DMS79 treated with DMSO at 0.1 percent for 48 hours (cell line): ENCODE measurements at places on chromosomes 12 and 14.

GRCh38 chr14:103281496-103282231 is 52.4 kb upstream of the EIF5 start:
- DNase-seq, result no peak

DNA sequence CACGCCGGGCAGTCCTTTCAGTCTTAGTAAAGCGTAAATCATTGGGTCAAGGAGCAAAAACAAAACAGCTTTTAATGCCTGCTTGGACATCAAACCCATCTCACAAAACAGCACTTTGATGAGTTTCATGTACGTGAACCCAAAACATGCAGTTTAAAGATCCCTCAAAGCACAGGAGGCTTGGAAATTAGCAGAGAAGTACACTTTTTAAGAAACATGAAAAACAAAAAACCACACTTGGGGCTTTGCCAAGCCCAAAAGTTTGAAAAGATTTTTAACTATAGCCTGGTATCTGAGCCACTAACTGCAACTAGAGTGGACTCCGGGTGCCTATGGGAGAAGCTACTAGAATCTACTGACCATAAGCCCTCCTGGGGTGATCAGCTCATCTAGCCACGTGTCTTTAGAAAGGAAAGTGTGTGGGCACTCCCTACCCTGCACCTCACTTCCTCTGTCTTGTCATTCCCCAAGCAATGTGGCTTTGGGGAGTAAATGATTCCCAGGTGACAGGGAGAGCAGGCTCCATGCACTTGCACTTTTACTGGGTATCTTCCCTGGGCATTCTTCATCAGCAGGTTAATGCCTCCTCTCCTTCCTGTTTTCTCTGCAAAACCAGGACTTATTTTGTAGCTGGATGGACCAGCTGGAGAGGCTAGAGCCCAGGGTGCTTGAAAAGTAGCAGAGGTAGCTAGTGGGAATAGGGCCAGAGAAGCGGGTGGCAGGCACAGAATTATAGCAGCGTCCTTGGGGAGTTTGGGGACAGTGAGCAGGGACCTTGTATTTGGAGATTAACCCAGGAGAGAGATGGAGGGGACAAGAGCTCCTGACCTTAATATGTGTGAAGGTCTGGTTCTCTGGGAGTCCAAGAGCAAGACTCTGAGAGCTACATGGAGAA is 339.3 kb downstream of the BCL11B start:
- no peak for DNase-seq

- peak; percentile 89 for DNase-seq
Measured at GRCh38 chr14:70130482-70130881, 58.3 kb downstream of the SLC8A3 start.

- DNase-seq, result no peak
Measured at GRCh38 chr12:79515530-79515935, 175.2 kb downstream of the PAWR start.

GRCh38 chr12:122830517-122831214 is 4.6 kb upstream of the HIP1R start:
- no peak for DNase-seq

GRCh38 chr12:48489012-48489411 is 6.7 kb downstream of the C12orf54 start:
- DNase-seq, result no peak

GRCh38 chr14:21317398-21317797 is 37.5 kb downstream of the RPGRIP1 start:
- DNase-seq, result no peak

DNA sequence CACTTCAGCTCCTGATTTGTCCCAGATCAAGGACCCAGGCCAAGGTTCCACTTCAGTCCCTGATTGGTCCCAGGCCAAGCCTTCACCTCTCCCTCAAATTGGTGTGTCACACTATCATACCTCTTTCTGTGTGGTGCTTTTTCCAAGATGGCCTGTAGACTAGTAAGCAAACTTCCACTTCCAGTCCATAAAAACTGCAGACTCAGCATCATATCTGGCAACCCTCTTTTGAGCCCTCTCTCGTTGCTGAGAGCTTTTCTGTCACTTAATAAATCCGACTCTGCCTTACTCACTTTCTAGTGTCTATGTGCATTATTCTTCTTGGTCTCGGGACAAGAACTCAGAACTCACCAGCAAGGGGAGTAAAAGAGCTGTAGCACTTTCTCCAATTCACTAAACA is 1395.1 kb downstream of the LRFN5 start:
- DNase-seq, result no peak

- no peak for DNase-seq
Measured at GRCh38 chr12:84950971-84951546, 38.5 kb upstream of the SLC6A15 start.

GRCh38 chr12:83040339-83040738 is 353.6 kb downstream of the TMTC2 start:
- DNase-seq, result no peak

GRCh38 chr12:60333461-60333860 is 737.6 kb downstream of the SLC16A7 start:
- no peak for DNase-seq

DNA sequence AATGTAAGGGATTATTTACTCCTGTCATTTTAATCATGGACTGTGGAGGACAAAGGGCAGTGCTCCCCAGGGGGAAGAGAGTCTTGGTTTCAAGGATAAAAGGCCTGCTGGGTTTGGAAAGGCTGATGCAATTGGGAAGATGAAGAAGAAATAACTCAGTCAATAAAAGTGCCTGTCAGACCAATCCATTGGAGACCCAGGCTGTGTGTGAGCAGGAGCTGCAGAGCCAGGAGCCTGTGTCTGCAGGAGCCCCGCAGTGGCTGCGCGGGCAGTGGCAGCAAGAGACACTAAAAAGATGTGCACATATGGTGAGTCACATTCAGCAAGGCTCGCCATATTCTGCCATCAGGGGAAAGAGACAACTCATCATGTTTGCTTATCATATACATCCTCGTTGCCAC is 90.4 kb downstream of the CRACR2A start:
- DNase-seq, result no peak

- no peak for DNase-seq
Measured at GRCh38 chr14:67562025-67562775, 29.1 kb downstream of the PLEKHH1 start.

- no peak for DNase-seq
Measured at GRCh38 chr14:68569970-68570409, 222.9 kb downstream of the ZFP36L1 start.

DNA sequence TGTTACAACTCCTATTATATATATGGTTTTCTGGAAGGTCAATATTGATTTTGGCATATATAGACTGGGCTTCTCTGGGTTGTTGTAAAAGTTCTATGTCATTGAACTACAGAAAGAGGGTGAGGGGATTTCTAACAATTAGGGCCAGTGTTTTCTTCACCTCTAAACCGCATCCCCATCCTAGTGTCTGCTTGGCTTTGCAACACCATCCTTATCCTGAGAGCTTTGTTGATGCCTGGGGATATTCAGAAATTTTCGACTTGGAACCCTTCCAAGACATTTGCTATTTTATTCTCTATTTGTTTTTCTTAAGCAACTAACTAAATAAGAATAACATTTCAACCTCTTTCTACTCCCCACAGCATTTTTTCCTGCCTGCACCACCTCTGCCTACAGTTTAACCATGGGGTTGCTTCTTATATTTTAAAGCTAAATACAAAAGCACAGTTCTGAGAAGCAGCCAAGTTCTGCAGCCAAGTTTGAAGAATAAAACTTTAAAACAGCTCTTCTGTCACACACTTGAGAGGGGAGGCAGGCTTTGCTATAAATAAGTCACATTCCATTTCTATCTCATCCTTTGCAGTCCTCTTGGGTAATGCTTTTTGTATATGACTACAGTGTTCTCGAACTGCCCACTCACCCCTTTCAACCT is 53.4 kb downstream of the RGS6 start:
- no peak for DNase-seq

DNA sequence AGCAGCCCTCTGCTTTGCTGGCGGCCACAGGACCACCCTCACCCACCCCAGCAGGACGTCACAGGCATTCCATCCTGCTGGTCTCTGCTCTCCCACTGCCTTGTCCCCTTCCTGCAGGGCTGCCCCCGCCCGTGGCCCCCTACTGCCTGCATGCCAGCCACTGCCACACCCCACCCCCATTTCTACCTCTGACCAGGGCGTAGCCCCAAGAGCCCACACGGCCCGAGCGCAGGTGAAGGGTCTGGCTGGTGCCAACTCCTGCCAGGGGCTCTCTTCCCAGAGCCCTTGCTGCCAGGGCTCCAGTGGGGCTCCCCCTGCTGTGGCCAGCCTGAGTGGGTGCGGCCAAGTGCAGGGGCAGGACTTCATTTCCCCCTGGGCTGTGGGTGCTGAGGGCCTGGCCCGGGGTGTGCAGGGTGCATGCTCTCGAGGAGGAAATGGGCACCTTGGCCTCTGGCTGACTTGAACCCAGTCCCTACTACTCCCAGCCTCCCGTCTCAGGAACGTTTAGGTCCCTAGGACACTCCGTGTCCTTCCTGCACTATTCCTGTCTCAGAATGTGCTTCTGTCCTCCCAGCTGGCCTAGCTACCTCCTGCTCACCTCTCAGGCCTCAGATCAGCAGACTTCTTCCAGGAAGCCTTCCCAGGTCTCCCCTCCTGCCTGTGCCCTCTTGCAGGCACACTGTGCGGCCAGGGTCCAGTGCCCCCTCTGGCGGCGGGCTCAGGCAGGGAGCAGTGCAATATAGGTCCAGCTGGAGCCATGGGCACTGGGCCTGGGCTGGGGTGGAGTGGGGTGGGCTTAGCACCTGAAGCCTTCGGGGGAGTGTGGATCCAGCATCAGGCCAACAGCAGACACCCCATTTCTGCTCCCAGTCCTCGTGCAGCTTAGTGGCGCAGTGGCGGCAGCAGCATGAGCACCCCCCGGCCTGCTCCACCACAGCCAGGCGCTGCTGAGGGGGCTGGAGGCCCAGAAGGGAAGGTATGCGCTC is 1.4 kb downstream of the LBHD2 start:
- DNase-seq, result no peak

DNA sequence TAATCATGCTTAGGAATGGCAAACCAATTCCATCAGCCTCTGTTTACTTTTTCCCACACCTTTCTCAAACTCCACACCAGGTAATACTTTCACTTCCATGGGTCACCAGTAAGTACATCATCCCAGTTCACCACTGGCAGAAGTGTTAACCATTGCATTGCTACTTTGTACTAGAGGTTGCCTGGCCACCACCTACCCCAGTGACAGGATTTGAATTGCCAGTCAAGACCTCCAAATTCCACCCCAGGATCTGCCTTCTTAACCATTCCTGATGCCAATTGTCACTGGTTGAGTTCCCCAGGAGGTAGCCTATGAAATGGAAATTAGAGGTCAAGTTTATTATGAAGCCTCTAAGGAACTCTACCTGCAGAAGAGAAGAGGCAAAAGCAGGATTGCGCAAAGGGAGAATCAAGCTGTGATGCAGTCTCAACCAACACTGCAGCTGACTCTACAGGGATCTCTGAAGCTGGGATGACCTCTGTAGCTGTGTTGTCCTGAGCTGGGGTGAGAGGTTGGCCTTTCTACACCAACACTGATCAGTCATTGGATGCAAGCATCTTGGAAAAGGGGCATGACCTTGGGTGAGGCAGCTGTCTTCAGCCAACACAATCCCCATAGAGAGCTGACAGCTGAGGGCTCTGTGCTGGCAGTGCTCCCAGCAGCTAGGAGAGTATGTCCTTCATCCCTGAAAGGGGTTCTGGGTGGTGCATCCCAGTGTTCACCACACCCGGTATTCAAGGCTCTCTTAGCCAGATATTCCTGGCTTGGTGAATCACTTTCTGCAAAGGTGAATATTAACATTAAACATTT is 37.0 kb upstream of the HMGA2 start:
- DNase-seq, result no peak

DNA sequence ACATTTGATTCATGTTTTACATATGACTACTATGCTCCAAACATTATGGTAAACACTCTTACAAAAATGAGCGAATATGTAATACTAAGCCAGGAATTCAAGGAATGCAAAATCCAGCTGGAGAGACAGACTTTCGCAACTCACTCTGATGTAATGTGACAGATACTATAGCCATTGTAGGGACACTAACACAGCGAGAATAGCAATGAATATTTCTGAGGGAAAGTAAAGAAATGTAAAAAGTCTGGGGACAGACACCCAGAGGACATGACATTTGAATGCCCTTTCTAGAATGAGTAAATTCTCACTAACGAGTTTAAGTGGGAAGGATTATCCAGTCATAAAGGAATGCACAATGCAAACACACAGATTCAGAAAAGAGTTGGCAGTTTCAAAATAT is 121.9 kb downstream of the PIK3C2G start:
- DNase-seq, result no peak

DNA sequence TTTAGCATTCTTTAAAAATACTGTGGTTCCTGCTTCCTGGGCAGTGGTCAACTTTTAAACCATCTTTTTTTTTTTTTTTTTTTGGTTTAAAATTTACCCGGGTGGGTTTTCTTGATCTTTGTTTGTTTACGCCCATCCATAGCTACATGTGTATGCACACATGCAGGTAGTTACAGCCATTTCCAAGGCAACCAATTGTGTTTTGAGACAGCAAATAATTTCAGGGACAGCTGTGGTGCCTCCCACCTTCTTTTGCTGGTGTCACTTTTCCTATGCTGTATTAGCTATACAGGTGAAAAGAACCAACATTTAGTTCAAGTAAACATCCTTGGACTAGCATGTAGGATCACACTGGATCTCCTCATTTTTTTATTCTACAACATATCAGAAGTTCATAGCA is 52.0 kb upstream of the PSMA6 start:
- no peak for DNase-seq

GRCh38 chr12:91377436-91377835 is 194.8 kb upstream of the DCN start:
- DNase-seq, result peak; percentile 65

DNA sequence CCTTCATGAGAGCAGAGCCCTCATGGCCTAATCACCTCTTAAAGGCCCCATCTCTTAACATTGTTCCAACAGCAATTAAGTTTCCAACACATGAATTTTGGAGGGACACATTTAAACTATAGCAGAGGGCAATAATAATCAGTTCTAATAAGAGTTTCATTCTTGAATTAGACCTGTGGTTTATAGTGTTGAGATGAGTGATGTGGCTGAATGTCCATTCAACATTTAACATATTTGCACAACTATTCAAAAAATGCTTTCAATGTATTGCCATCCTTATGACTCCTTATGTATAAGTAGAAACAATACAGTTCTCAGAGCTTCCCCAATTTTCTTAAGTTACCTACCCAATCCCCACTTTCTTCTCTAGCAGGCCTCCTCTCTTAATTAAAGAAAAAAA is 21.5 kb downstream of the KLHL28 start:
- DNase-seq, result no peak

DNA sequence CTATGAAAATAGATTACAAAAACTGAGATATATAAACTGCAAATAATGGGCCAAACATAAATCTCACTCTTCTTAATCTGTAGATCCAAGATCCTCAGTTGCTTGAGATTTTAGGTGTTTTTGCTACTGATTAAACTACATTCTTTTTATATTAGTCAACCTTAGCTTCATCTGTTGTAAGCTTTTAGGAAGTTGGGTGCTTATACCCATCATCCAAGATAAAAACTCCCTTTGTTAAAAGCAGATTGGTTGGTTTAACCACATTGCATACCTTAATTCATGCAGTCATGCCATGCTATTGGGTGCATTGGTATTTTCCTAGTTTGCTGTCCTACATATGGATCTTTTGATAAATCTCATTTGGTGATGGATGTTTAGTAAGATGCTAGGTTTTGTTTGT is 46.2 kb upstream of the DIP2B start:
- no peak for DNase-seq
